ENCODE measurements at places on chromosomes 3 and 15.

- peak; percentile 49 for ATAC-seq
These were observed 44.3 kb downstream of the IL5RA start for GRCh38 chr3:3065876-3066275.

DNA sequence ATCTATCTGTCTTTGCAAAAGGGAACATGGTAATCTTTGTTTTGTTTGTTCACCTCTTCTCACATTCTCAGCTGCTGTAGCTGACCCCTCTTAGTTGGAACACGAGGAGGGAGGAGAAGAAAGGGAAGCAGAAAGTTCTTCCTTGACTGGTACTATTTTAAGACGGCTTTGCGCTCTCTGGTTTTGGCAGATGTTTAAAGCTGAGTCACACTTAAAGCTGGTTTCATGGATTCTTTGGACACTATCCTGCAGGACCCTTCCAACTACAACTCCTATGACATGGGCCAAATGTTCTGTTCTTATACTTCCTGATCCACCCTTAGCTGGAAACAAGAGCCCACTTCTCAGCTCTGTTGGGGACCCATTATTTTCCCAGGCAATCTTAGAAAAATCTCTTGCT is 40.6 kb upstream of the FXR1 start:
- no peak for ATAC-seq

DNA sequence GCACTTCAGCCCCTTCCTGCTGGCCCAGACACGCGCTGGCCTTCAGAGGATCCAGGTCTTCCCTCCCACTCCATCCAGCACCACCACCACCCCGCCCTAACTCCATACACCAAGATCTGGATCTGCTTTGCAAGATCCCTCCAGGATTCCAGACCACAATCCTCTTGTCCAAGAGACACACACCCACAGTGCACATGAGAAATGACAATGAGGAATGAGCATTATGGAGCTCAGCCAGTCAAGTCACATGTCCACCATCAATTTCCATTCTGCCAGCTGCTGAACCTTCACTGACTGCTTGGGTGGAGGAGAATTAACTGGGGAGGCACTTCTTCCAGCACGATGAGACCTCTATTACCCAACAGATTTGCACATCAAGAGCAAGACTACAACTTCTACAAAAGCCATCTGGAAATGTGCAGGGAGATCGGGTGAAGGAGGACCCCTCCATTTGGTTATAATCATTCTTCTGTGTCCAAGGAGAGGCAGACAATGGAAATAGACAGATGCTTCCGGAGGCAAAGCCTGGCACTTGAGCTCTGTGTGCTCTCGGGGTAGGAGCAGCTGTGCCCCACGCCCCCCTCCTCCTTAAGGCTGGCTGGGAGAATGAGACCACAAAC is 12.3 kb upstream of the SPATA12 start:
- peak; percentile 81 for ATAC-seq

- no peak for ATAC-seq
These were observed 58.4 kb downstream of the SCAPER start for GRCh38 chr15:76846782-76847181.
